ENCODE measurements at places on chromosomes 6 and 20.

DNA sequence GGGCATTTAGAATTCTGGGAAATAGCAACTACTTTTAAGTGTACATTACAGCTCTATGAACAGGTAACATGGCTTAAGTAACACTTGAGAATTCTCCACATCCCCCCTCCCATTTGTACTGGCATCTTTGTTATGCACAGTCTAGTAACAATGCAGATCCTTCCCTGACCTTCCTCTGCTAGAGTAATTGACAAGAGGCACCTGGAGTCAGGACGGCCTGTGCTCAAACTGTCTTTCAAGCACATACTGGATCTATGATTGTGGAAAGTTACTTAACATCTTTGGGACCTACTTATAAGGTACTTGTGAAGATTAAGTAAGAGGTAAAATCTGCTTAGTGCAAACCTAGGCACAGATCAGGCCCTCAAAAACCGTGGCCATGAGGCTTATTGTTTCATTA, 21.9 kb upstream of the GSTA3 start:
- no peak overlapping the region for H3K4me3 ChIP-seq
- no peak for DNase-seq
- no peak overlapping the region for H3K27ac ChIP-seq
- H3K36me3 ChIP-seq = no peaks in the 10 kb centered on the region

GRCh38 chr6:113763311-113763766, 93.8 kb upstream of the MARCKS start:
- DNase-seq = no peak
- H3K27ac ChIP-seq = no peak overlapping the region
- H3K27me3 ChIP-seq = peaks cover 4% of the 10 kb centered on the region
- H3K4me1 ChIP-seq = no peaks in the 10 kb centered on the region
- no peaks in the 10 kb centered on the region for H3K36me3 ChIP-seq

DNA sequence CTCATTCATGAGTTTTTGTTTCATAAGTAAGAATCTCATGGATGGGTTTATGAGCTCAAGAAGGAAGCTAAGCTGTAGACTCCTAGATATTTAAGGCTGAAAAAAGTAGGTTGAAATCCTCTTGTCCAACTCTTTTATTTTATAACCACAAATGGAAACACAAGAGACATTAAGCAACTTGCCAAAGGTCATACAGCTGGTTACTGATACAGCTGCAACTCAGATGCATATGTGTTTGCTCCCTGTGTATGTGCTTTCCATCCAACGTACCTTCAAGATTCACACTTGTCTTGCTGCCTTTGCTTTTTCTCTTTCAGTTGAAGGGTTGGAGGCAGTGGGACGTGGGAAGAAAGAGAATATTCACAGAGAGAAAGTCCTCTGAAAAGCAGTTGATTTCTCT, 153.5 kb upstream of the STMND1 start:
- H3K27me3 ChIP-seq = peaks cover 42% of the 10 kb centered on the region
- no peak for DNase-seq
- no peak overlapping the region for H3K27ac ChIP-seq

GRCh38 chr20:60667641-60668040, 584.4 kb upstream of the CDH4 start:
- no peak for DNase-seq
- H3K36me3 ChIP-seq = no peaks in the 10 kb centered on the region
- H3K4me3 ChIP-seq = no peak overlapping the region
- no peak overlapping the region for H3K27ac ChIP-seq
- H3K27me3 ChIP-seq = peaks cover 8% of the 10 kb centered on the region

DNA sequence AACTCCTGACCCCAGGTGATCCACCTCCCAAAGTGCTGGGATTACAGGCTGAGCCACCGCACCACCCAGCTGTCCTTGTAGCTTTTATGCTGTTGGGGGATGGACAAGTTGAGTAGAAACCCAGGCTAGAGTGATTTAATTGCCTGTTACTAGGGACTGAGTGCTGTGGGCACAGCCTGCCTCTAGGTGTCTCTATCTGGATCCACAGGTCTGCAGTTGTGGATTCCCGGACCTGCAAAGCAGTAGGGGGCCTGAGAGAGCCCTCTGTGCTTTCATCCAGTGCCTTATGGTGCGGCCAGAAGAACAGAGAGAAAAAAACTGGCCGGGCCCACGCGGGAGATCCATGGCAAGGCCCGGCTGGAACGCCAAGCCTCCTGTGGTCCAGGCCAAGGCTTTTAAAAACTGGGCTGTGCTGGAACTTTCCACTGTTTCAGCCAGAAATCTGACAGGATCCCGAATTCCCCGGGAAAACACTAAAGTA, 5.2 kb downstream of the SIRPA start:
- H3K4me1 ChIP-seq = peaks cover 2% of the 10 kb centered on the region
- H3K27me3 ChIP-seq = peaks cover 78% of the 10 kb centered on the region
- DNase-seq = no peak
- peaks cover 4% of the 10 kb centered on the region for H3K36me3 ChIP-seq
- H3K4me3 ChIP-seq = no peak overlapping the region

- no peak overlapping the region for H3K27ac ChIP-seq
- H3K4me1 ChIP-seq = no peaks in the 10 kb centered on the region
- DNase-seq = no peak
- H3K4me3 ChIP-seq = no peak overlapping the region
- no peaks in the 10 kb centered on the region for H3K27me3 ChIP-seq
- H3K36me3 ChIP-seq = no peaks in the 10 kb centered on the region
Observed at GRCh38 chr20:14712302-14712739, 374.9 kb upstream of the FLRT3 start.

DNA sequence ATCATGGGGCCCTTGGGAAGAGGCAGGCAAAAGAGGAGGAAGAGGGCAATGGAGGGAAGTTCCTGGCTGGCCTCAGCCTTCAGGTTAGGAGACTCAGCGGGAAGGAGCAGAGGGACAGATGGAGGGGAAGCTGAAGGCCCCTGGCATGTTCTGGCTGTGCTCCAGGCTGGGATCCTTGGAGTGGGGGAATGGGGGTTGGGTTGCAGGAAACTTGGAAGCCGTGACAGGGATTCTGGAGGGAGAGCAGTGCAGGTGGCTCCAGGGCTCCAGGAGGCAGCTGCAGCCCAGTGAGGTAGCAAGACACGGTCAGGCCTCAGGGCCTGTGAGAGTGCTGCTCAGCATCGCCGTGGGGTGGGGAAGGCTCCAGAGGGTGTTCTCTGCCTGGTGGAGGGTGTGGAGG, 64.6 kb upstream of the SCP2D1 start:
- H3K27ac ChIP-seq = peak overlapping the region; percentile 32
- H3K4me3 ChIP-seq = no peak overlapping the region
- DNase-seq = no peak
- peaks cover 17% of the 10 kb centered on the region for H3K4me1 ChIP-seq
- peaks cover 13% of the 10 kb centered on the region for H3K36me3 ChIP-seq

DNA sequence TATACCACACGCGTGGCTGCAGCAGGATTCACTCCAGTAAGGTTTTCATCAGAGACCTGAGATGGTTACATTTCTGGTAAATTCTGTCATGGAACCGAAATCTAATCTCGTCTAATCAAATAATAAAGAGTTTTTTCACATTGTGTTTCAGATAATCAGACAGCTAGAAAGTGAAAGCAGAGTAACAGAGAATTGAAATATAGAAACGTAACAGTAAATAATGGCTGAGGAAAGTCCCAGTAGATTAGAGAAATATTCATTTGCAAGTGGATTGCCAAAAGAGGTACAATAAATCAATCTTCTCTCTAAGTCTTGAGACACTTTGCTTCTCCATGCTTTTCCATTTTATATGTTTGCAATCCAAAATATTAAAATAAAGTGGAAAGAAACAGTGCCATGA, 42.4 kb downstream of the PKHD1 start:
- no peaks in the 10 kb centered on the region for H3K4me1 ChIP-seq
- peaks cover 44% of the 10 kb centered on the region for H3K27me3 ChIP-seq
- H3K4me3 ChIP-seq = no peak overlapping the region
- H3K36me3 ChIP-seq = no peaks in the 10 kb centered on the region

- no peaks in the 10 kb centered on the region for H3K36me3 ChIP-seq
- H3K4me1 ChIP-seq = peaks cover 33% of the 10 kb centered on the region
- no peaks in the 10 kb centered on the region for H3K27me3 ChIP-seq
- DNase-seq = no peak
Observed at GRCh38 chr20:53930651-53931504, 139.5 kb downstream of the BCAS1 start.

- no peak overlapping the region for H3K4me3 ChIP-seq
- H3K27ac ChIP-seq = no peak overlapping the region
- H3K36me3 ChIP-seq = no peaks in the 10 kb centered on the region
Observed at GRCh38 chr20:19706463-19706862, 51.6 kb upstream of the RIN2 start.

DNA sequence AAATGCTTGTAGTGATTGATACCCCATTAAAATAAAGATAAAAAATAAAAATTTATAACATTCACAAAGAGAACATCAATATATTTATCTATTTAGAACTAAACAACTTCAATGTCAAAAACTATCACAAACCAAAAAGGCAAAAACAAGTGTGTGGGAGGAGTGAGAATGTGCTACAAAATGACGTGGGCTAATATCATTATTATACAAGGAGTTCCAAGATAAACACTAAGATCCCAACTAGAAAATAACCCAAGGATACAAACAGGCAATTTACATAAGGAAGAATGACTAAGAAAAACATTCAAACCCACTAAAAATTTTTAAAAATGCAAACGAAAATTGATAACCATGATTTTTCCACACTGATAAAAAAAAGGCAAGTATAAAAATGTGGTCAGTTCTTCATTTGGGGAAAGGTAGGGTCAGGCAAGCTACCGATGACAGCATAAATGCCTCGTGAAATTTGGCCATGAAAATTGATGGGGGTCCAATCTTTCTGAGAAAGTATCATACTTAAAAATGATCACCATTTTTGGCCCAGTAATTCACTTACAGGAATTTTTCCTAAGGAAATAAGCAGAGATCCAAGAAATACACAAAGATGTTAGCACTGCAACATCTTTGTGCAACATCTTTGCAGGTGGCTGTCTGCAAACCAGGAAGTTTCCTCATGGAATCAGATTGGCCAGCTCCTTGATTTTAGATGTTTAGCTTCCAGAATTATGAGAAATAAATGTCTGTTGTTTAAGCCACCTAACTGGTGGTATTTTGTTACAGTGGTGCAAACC, 140.2 kb downstream of the TMEM200A start:
- H3K4me1 ChIP-seq = peaks cover 16% of the 10 kb centered on the region
- no peak overlapping the region for H3K27ac ChIP-seq
- H3K4me3 ChIP-seq = no peak overlapping the region
- no peaks in the 10 kb centered on the region for H3K36me3 ChIP-seq
- H3K27me3 ChIP-seq = no peaks in the 10 kb centered on the region

- no peak for DNase-seq
- no peak overlapping the region for H3K4me3 ChIP-seq
- H3K4me1 ChIP-seq = no peaks in the 10 kb centered on the region
- no peak overlapping the region for H3K27ac ChIP-seq
Observed at GRCh38 chr20:60999250-60999649, 252.8 kb upstream of the CDH4 start.

GRCh38 chr20:48832405-48832730, 4.6 kb upstream of the PREX1 start:
- H3K27ac ChIP-seq = peak overlapping the region; percentile 41
- no peak overlapping the region for H3K4me3 ChIP-seq
- H3K36me3 ChIP-seq = no peaks in the 10 kb centered on the region
- DNase-seq = no peak
- peaks cover 26% of the 10 kb centered on the region for H3K4me1 ChIP-seq

- peaks cover 20% of the 10 kb centered on the region for H3K36me3 ChIP-seq
- peak within 1 kb of the TSS; percentile 96 for H3K4me3 ChIP-seq
- peak within 1 kb of the TSS; percentile 99 for H3K27ac ChIP-seq
Observed at GRCh38 chr20:35741892-35742740, at the start of gene RBM39. RBM39 (minus strand) TSS chr20:35742260; CDS start chr20:35740874, 1,386 bp downstream.

GRCh38 chr20:62736407-62737071, 27.9 kb downstream of the NTSR1 start:
- peaks cover 2% of the 10 kb centered on the region for H3K36me3 ChIP-seq
- H3K4me1 ChIP-seq = peaks cover 18% of the 10 kb centered on the region
- H3K27me3 ChIP-seq = no peaks in the 10 kb centered on the region
- H3K27ac ChIP-seq = no peak overlapping the region

GRCh38 chr6:7230327-7230691, 82.7 kb downstream of the SSR1 start:
- no peak overlapping the region for H3K4me3 ChIP-seq
- peaks cover 4% of the 10 kb centered on the region for H3K4me1 ChIP-seq
- no peak overlapping the region for H3K27ac ChIP-seq

DNA sequence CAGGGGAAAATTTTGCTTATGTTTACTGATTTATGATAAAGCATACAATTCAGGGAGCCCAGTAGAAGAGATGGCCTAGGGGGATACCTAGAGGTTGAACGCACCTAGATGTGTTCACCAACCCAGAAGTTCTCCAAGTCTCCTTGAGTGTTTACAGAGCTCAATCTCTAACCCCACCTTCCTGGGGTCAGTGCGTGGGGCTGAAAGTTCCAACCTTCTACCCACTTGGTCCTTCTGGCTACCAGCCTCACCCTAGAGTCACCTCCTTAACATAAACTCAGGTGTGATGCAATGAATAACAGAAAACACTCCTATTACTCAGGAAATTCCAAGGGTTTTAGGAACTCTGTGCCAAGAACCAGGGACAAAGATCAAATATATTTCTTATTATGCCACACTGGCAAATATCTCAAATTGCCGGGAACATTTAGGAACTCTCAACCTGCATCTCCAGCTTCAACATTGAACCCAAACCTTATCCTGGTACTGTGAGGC, 26.4 kb downstream of the AFG1L start:
- no peaks in the 10 kb centered on the region for H3K4me1 ChIP-seq
- H3K4me3 ChIP-seq = no peak overlapping the region
- DNase-seq = no peak
- no peak overlapping the region for H3K27ac ChIP-seq

GRCh38 chr6:16840291-16840690, 79.0 kb upstream of the ATXN1 start:
- peaks cover 2% of the 10 kb centered on the region for H3K36me3 ChIP-seq
- no peak for DNase-seq
- H3K4me1 ChIP-seq = peaks cover 10% of the 10 kb centered on the region

- no peak overlapping the region for H3K4me3 ChIP-seq
- no peaks in the 10 kb centered on the region for H3K27me3 ChIP-seq
- no peaks in the 10 kb centered on the region for H3K4me1 ChIP-seq
- no peak overlapping the region for H3K27ac ChIP-seq
- no peak for DNase-seq
- H3K36me3 ChIP-seq = no peaks in the 10 kb centered on the region
Observed at GRCh38 chr6:147873816-147874215, 365.3 kb downstream of the SAMD5 start.

- H3K27me3 ChIP-seq = no peaks in the 10 kb centered on the region
- H3K4me1 ChIP-seq = no peaks in the 10 kb centered on the region
- H3K4me3 ChIP-seq = no peak overlapping the region
- no peaks in the 10 kb centered on the region for H3K36me3 ChIP-seq
- no peak for DNase-seq
Observed at GRCh38 chr20:17210387-17210786, 16.5 kb upstream of the PCSK2 start.

- no peak for DNase-seq
- no peaks in the 10 kb centered on the region for H3K4me1 ChIP-seq
- peak overlapping the region; percentile 5 for H3K4me3 ChIP-seq
- no peaks in the 10 kb centered on the region for H3K36me3 ChIP-seq
- H3K27ac ChIP-seq = no peak overlapping the region
Observed at GRCh38 chr20:36540551-36541211, 638 bp upstream of the MYL9 start.
